Central memory CD8-positive, alpha-beta T cell (primary cell): ENCODE measurements at places on chromosomes 12 and 14.

DNA sequence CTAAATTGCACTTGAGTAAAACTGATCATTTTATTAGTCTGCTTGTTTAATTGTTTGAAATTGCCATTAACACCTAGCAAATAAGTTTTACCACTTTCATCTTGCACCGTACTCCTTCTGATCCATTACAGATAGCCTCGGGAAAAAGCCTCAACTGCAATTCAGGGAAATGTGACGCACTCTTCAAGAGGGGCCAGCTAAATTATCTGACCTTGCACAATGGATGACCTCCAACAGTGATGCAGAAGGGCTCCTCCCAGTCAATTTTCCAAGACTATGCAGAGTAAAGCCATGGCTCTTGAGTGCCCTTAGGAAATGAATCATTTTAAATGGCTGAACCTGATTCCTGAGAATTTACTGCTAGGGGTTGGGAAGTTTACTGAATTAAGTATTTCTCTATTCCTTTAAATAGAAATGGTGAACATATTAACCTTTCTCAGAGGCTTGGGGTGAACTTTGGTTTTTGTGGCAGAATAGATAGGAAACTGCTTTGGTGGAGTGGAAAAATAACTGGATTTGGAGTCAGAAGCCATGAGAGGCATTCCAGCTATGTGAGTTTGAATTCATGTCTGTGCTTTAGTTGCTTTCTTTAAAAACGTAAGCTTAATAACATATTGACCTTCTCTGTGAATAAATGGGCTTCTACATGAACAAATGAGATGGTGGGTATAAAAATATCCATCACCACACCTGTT, 64.8 kb upstream of the OVCH1 start:
- H3K4me1 ChIP-seq, result no peaks in the 10 kb centered on the region
- no peaks in the 10 kb centered on the region for H3K36me3 ChIP-seq
- H3K4me3 ChIP-seq, result no peak overlapping the region
- peaks cover 43% of the 10 kb centered on the region for H3K27me3 ChIP-seq
- no peak overlapping the region for H3K27ac ChIP-seq

DNA sequence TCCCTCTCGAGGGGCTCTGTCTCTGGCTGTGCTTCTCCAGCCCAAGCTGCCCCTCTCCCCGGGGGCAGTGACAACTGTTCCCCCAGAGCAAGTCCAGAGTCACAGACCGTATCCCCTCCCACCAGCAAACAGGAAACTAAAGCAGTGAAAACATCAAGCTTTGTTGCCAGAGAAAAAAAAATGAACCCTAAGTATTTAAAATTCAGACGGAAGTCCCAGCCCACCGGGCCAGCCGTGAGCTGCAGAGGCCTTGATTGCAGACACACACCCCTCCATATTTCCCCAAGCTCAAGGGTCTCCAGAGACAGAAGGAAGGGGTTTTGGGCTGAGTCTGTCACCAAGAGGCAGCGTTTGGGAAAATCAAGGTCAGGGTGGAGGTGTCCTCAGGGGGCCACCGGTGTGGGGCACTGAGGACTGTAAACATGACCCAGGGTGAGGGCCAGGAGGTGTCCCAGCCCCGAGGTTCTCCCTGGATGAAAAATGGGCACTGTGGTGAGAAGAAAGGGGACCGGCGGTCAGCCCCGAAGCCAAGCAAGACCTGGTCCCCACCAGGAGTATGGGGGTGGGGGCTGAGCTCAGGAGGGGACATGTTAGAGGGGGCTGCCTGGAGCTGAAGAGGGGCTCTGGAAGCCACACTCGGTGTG, 7.7 kb downstream of the PHETA1 start:
- H3K4me1 ChIP-seq, result peaks cover 24% of the 10 kb centered on the region
- H3K4me3 ChIP-seq, result no peak overlapping the region
- H3K27ac ChIP-seq, result no peak overlapping the region
- H3K36me3 ChIP-seq, result peaks cover 2% of the 10 kb centered on the region
- peaks cover 18% of the 10 kb centered on the region for H3K27me3 ChIP-seq
- DNase-seq, result no peak

DNA sequence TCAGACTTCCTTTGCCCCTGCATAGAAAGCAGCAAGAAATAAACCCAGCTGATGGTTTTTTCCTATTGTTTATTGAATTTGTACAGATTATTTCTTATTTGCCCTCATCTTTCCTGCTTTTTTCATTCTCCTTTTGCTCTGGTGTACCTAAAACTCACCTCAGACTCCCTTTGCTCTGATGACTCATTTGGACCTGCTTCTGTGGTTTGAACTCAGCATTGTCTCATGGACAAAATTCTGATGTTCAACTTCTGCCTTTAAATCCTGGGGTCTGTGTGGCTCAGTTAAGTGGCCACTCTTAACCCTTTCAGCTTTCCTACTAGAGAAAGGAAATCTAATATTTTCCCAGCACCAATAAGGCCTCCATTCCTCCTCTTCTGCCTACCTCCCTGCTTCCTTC, 3.5 kb upstream of the SENP1 start:
- H3K4me1 ChIP-seq, result peaks cover 17% of the 10 kb centered on the region
- H3K4me3 ChIP-seq, result no peak overlapping the region

GRCh38 chr12:18323159-18323558, 61.8 kb downstream of the PIK3C2G start:
- no peaks in the 10 kb centered on the region for H3K27me3 ChIP-seq
- no peak overlapping the region for H3K27ac ChIP-seq
- H3K4me3 ChIP-seq, result no peak overlapping the region
- no peaks in the 10 kb centered on the region for H3K4me1 ChIP-seq
- H3K36me3 ChIP-seq, result no peaks in the 10 kb centered on the region

DNA sequence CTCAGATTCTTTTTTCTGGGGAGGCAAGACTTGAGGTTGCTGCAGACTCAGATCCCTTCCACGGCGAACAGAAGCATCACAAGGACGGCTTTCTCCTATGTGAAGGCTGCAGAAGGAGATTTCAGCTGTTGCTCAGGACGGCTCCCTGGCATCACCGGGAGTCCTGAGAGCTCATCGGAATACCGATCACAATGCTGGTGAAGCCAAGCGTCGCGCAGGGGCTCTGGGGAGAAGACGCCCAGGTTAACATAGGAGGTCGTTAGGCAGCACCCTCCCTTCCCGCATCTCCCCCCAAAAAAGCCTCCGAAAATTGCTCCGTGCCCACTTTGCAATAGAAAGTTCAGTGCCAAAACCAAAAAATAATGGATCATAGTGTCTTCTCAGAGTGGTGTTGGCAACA, 127.2 kb upstream of the TMEM132D start:
- peaks cover 11% of the 10 kb centered on the region for H3K27me3 ChIP-seq
- no peaks in the 10 kb centered on the region for H3K4me1 ChIP-seq
- H3K27ac ChIP-seq, result no peak overlapping the region
- H3K36me3 ChIP-seq, result peaks cover 2% of the 10 kb centered on the region
- no peak for DNase-seq
- H3K4me3 ChIP-seq, result no peak overlapping the region

GRCh38 chr14:68522510-68523325, 270.1 kb downstream of the ZFP36L1 start:
- no peaks in the 10 kb centered on the region for H3K27me3 ChIP-seq
- DNase-seq, result no peak

DNA sequence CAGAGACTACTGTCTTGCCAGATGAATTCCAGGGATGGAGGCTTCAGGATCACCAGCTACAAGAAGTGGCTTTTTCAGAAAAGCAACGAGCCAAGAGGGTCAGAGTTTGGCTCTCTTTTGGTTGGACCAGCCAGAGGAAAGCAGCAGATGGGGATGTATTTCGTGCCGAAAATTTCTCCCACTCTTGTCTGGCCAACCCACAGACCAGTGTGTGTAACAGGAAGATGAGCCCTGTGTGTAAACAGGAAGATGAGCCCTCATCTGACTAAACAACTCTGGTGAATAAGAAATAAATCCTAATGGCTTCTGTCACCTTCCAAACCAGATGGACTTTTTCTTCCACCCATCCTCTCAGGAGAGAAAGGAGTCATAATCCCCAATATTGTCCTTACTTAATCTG, 13.1 kb downstream of the GPR68 start:
- peaks cover 34% of the 10 kb centered on the region for H3K36me3 ChIP-seq
- no peak for DNase-seq
- H3K27me3 ChIP-seq, result no peaks in the 10 kb centered on the region
- peak overlapping the region; percentile 98 for H3K27ac ChIP-seq

GRCh38 chr12:104281636-104282035, 21.9 kb upstream of the EID3 start:
- no peak overlapping the region for H3K27ac ChIP-seq
- no peak for DNase-seq
- peaks cover 3% of the 10 kb centered on the region for H3K4me1 ChIP-seq
- H3K4me3 ChIP-seq, result no peak overlapping the region
- H3K27me3 ChIP-seq, result peaks cover 29% of the 10 kb centered on the region

- H3K4me3 ChIP-seq, result no peak overlapping the region
- H3K4me1 ChIP-seq, result no peaks in the 10 kb centered on the region
- H3K27me3 ChIP-seq, result no peaks in the 10 kb centered on the region
- H3K27ac ChIP-seq, result no peak overlapping the region
- no peak for DNase-seq
These were observed 55.1 kb downstream of the SSH1 start for GRCh38 chr12:108802101-108802961.
